ENCODE measurements at places on chromosomes 7 and 10.

- DNase-seq, result no peak
Observed at GRCh38 chr7:34755008-34755407, 97.0 kb downstream of the NPSR1 start.

- DNase-seq, result no peak
Observed at GRCh38 chr10:102600816-102601215, 43.5 kb upstream of the TRIM8 start.

- peak; percentile 12 for DNase-seq
Observed at GRCh38 chr10:96833220-96834001, 1.3 kb downstream of the LCOR start.

GRCh38 chr10:110337401-110337800 lies 32.7 kb upstream of the SMNDC1 start:
- no peak for DNase-seq

DNA sequence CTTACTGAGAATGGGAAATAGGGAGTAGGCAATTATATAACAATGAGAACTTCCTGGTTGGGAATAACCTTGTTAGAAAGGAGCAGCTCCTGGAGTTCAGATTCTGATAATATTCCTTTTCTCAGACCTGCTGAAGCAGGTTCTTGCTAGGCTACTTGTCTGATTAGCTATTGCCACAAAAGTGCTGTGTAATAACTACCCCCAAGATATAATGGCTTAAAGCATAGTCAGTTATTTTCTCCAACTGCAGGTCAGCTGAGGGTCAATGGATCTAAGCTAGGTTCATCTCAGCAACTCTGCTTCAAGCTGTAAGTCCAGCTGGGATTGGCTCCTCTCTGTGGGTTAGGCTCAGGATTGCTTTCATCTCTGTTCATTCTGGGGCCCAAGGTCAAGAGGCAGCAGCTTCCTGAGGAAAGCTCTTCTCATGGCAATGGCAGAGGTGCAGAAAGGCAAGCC lies 9.4 kb upstream of the CNOT4 start:
- DNase-seq, result no peak

- no peak for DNase-seq
Observed at GRCh38 chr10:113252650-113253618, 299.9 kb upstream of the HABP2 start.

- no peak for DNase-seq
Observed at GRCh38 chr10:91601212-91601611, 31.7 kb downstream of the PPP1R3C start.

GRCh38 chr10:60375293-60376004 lies 14.2 kb downstream of the ANK3 start:
- no peak for DNase-seq

DNA sequence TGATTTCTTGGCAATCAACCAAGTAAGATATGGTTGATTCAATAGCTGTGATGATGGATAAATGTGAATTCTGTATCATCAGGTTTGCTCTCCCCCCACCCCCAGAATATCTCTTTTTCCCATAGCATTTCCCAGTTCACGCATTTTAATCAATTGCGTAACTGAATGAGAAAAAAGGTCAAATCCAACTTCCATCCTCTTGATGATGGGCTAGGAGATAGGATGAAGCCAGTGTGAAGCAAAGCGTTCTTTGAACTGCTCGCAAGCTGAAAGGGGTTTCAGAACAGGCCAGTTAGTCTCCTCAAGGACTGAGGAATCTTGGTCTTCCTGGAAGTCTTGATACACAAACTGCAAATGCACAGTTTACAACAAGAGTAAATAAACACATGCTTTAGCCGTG lies 94.5 kb upstream of the ARMC3 start:
- DNase-seq, result no peak

DNA sequence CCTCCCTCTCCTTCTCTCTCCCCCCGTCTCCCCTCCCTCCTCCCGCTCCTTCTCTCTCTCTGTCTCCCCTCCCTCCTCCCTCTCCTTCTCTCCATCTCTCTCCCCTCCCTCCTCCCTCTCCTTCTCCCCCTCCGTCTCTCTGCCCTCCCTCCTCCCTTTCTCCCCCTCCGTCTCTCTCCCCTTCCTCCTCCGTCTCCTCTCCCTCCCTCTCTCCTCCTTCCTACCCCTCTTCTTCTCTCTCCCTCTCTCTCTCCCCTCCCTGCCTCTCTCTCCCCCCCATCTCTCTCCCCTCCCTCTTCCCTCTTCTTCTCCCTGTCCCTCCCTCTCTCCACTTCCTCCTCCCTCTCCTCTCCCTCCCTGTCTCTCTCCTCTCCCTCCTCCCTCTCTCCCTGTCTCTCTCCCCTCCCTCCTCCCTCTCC lies 32.2 kb downstream of the AP5Z1 start:
- no peak for DNase-seq

GRCh38 chr10:73802276-73802991 lies 9.0 kb downstream of the NDST2 start:
- no peak for DNase-seq

- no peak for DNase-seq
Observed at GRCh38 chr7:20238754-20239324, 21.7 kb upstream of the MACC1 start.

DNA sequence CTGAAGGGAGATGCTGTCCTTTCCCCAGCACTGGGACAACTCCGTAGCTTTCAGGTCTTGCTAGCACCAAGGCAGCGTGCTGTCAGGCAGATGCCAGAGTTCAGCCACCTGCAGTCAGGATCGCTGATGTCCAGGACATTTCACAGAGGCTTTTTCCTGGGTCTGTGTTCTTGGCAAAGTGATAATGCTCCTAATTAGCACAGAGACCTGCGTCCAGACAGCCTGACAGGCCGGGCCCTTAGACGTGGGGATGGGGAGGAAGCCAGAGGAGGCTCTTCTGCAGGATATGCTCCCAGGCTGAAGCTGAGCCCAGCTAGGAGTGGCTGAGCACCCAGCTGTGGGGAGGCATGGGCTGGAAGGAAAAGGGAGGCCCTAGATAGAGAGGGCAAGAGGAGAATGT lies 82.5 kb upstream of the TBX20 start:
- no peak for DNase-seq

DNA sequence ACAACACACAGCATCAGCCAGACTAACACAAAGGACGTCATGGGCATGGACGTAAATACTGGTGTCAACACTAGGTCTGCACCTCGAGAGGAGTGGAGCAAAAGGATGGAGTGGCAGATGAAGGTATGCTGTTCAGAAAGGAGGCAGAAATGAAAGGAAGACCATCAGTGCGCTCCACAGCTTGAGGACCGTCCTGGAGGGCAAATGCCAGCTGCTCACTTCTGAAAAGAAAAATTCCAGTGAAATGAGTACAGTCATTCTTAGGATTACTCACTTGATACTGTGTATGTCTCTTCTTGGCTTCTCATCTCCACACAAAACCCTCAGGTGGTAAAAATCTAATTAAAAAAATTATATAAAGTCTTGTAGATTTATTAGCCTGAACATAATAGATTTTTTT lies 44.8 kb downstream of the EGFR start:
- peak; percentile 52 for DNase-seq

- DNase-seq, result peak; percentile 23
Observed at GRCh38 chr7:6294839-6295238, 22.4 kb upstream of the CYTH3 start.

DNA sequence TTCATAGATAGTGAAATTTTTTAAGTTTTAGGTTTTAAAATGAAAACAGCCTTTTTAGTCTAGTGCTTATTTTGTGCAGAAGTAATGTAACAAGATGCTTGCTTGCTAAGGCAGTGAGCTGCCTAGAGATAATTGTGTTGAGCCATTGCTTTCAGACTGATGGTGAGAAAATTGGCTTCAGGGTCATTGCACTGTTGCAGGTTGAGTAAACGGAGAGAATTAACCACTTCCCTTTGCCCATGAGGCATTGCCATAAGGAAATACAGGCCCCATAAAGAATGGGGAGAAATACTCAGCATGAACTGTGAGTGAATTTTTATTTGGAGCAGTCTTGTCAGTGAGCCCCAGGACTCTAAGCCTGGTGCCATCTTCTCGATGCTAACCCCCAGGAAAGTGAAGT lies 140.5 kb downstream of the LRRC4 start:
- DNase-seq, result no peak

GRCh38 chr10:103879409-103879808 lies 24.0 kb upstream of the SH3PXD2A start:
- no peak for DNase-seq

- no peak for DNase-seq
Observed at GRCh38 chr7:103593691-103594090, 147.7 kb upstream of the SLC26A5 start.

DNA sequence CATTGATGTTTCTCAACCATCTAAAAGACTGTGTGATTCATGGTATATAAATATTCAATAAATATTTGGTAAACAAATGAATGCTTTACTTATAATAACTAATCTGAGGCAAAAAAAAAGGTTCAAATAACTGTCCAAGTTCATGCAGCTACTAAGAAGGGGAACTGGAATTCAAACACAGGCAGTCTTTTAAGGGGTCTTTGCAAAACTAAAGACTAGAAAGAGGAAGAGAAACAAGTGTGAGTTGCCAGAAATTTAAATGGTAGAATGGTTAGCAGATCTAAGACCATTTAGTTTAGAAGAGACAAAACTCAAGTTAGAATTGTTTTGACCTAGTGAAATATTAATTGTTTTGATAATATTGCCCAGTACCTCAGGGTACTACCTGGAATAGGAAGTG lies 642.0 kb upstream of the LRRN3 start:
- no peak for DNase-seq

GRCh38 chr7:84913731-84914130 lies 273.1 kb downstream of the SEMA3D start:
- no peak for DNase-seq

- no peak for DNase-seq
Observed at GRCh38 chr10:32379950-32380551, 33.1 kb upstream of the EPC1 start.

- no peak for DNase-seq
Observed at GRCh38 chr10:19656420-19657042, 159.7 kb upstream of the PLXDC2 start.

Data from urothelium cell line (cell line).